Hepatocyte (in vitro differentiated cells): ENCODE measurements at places on chromosomes 4 and X. TPM values are rescaled to one million over a fixed set of nuclear protein-coding genes. Genes with fewer than 3 reads are reported as not detected.
A peak's percentile ranks its signal among the peaks of the same experiment; 100 is the strongest.

Gene GAGE12J
- not detected in 2 replicates for polyA plus RNA-seq

Gene CAPN6
- 22.2 and 22.9 TPM in 2 replicates for polyA plus RNA-seq

DNA sequence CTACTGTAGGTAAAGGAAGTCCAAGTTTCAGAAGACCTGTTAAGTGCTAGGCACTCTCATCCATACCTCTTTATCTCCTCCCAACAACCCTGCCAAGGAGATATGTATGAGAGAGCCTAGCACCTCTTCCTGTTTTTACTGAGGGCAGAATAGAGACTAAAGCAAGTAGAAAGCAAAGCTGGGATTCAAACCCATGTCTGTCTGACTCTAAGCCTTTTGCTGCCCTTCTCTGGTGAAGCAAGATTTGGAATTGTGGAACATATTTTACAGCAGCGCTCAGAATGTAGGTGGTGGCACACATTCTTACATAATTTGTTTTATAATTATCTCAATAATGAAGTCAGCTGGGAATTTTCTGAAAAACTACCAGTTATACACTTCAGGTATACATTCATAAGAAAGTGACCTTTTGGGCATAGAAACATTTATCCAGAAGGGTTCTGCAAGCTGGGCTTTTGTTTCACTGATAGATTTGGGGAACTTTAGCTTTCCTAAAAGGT, 41.7 kb downstream of the SEPTIN11 start:
- peaks cover 8% of the 10 kb centered on the region for H3K4me1 ChIP-seq
- H3K27me3 ChIP-seq, result no peaks in the 10 kb centered on the region
- no peaks in the 10 kb centered on the region for H3K36me3 ChIP-seq

Gene ANK2
- 3.6 and 4.9 TPM in 2 replicates for polyA plus RNA-seq

Gene DACH2
- polyA plus RNA-seq, result 0.36 and 0.87 TPM in 2 replicates

GRCh38 chrX:87391742-87392141, 125.9 kb upstream of the KLHL4 start:
- H3K27me3 ChIP-seq, result no peaks in the 10 kb centered on the region
- H3K36me3 ChIP-seq, result no peaks in the 10 kb centered on the region
- no peaks in the 10 kb centered on the region for H3K4me1 ChIP-seq
- no peak overlapping the region for H3K27ac ChIP-seq

DNA sequence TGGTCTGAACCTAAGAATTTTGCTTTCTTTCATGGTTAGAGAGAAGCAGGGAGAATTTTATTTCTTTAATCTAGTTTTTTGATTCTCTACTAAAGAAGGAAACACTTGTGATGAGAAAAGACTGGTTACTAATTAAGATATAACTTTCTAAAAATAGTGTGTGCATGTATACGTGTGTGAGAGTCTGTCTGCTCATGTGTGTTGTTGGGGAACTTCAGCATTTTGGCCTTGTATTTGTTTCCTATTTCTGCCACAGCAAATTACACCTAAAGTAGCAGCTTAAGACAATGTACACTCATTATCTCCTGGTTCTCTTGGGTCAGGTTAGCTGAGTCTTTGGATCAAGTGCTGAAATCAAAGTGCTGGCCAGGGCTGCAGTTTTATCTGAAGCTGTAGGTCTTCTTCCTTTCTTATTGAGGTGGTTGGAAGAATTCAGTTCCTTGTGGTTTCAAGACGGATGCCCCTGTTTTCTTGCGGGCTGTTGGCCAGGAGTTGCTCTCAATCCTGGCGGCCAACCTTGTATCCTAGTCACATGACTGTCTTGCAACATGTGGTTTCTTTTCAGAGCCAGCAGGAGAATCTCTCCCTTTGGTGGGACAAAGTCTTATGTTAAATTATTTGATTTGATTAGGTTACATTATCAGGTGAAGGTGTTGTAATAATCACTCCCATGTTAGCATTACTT, 188.4 kb upstream of the CLNK start:
- H3K4me3 ChIP-seq, result no peak overlapping the region
- H3K27me3 ChIP-seq, result no peaks in the 10 kb centered on the region

DNA sequence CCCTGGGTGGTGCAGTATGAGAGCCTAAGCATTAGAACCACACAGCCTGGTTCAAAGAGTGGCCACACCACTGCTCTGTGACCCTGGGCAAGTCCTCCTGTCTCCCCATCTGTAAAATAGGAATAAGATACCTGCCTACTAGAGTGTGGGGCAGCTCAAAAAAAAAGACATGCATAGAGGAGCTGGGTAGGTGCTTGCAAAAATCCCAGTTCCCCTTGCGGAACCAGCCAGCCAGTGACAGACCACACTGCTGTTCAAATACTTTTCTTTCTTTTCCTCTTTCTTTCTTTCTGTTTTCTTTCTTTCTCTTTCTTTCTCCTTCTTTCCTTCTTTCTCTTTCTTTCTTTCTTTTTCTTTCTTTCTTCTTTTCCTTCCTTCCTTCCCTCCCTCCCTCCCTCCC, 63.0 kb upstream of the TRIM2 start:
- H3K27me3 ChIP-seq, result no peaks in the 10 kb centered on the region
- peaks cover 17% of the 10 kb centered on the region for H3K4me1 ChIP-seq

GRCh38 chr4:68256284-68256683, 10.8 kb upstream of the TMPRSS11B start:
- no peaks in the 10 kb centered on the region for H3K36me3 ChIP-seq
- DNase-seq, result no peak
- H3K4me3 ChIP-seq, result no peak overlapping the region
- H3K4me1 ChIP-seq, result no peaks in the 10 kb centered on the region
- no peaks in the 10 kb centered on the region for H3K27me3 ChIP-seq

DNA sequence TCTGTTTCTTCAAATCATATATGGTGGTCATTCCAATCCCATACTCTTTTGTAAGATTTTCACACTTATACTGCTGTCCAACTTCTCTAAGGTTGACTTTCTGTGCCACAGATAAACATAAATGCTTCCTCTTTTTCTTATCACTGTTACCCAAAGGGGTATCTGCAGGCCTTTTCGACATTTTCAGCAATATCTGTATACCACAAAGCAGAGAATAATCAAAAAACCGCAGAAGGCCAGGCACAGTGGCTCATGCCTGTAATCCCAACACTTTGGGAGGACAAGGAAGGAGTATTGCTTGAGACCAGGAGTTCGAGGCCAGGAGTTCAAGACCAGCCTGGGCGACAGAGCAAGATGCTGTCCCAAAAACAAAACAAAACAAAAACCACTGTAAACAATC, 3.1 kb upstream of the RFC1 start:
- no peaks in the 10 kb centered on the region for H3K27me3 ChIP-seq
- H3K4me1 ChIP-seq, result peaks cover 5% of the 10 kb centered on the region
- no peak overlapping the region for H3K4me3 ChIP-seq
- no peak overlapping the region for H3K27ac ChIP-seq
- no peaks in the 10 kb centered on the region for H3K36me3 ChIP-seq

- no peak for DNase-seq
- no peaks in the 10 kb centered on the region for H3K36me3 ChIP-seq
- no peak overlapping the region for H3K27ac ChIP-seq
Measured at GRCh38 chr4:52665592-52665991, 6.5 kb upstream of the USP46 start.

Gene SATL1
- 0.17 and 0.30 TPM in 2 replicates for polyA plus RNA-seq

DNA sequence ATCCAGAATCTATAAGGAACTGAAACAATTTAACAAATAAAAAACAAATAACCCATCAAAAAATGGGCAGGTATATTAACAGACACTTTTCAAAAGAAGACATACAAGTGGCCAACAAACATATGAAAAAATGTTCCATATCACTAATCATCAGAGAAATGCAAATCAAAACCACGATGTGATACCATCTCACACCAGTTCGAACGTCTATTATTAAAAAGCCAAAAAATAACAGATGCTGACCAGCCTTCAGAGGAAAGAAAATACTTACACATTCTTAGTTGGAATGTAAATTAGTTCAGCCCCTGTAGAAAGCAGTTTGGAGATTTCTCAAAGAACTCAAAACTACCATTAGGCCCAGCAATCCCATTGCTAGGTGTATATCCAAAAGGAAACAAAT, 687.9 kb upstream of the AADAT start:
- H3K27me3 ChIP-seq, result no peaks in the 10 kb centered on the region
- H3K4me3 ChIP-seq, result no peak overlapping the region
- no peak overlapping the region for H3K27ac ChIP-seq
- no peak for DNase-seq
- no peaks in the 10 kb centered on the region for H3K4me1 ChIP-seq
- no peaks in the 10 kb centered on the region for H3K36me3 ChIP-seq

Gene CCDC120
- polyA plus RNA-seq, result 19.1 and 19.3 TPM in 2 replicates

DNA sequence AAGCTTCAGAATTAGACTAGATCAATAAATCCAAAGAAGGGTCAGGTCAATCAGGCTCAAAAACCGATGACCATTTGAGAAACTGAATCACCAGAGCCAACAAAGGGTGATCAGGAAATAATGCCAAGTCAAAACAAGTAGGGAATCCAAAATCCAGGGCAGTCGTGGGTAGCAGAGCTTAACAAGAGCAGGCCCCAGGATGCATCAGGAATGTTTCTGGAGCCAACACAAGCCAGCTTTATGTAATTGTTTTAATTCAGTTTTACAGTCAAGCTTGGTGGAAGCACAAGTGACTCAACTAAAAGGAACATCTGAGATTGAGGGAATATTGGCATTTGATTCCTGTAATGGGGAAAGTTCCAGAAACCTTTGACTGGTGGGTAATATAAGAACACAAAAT, 237.9 kb upstream of the EDA2R start:
- no peak overlapping the region for H3K27ac ChIP-seq
- no peaks in the 10 kb centered on the region for H3K4me1 ChIP-seq
- H3K4me3 ChIP-seq, result no peak overlapping the region
- DNase-seq, result no peak
- H3K36me3 ChIP-seq, result no peaks in the 10 kb centered on the region

DNA sequence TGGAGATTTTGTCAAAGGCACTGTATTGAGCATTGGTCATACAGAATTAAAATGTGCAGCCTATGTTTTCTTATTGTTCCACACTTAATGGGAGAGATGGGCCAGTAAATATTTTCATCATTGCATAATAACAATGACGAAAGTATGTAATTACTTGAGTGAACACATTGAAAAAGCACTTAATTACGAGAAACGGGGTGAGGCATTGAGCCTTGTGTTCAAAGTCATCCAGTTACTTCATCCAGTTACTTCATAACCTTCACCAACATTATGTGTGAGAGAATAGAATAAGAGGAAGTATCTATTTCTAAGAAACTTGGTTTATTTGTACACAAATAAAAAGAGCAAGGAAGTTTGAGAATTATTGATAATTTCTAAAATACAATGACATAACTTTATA, 1427.0 kb downstream of the ADGRL3 start:
- no peak overlapping the region for H3K27ac ChIP-seq
- H3K27me3 ChIP-seq, result no peaks in the 10 kb centered on the region
- DNase-seq, result no peak

GRCh38 chr4:91127192-91127591, 1000.0 kb downstream of the CCSER1 start:
- no peaks in the 10 kb centered on the region for H3K4me1 ChIP-seq
- H3K4me3 ChIP-seq, result no peak overlapping the region
- no peak for DNase-seq
- H3K36me3 ChIP-seq, result no peaks in the 10 kb centered on the region

Gene RHOH
- not detected in 2 replicates for polyA plus RNA-seq

- no peaks in the 10 kb centered on the region for H3K36me3 ChIP-seq
- H3K4me1 ChIP-seq, result peaks cover 16% of the 10 kb centered on the region
- no peaks in the 10 kb centered on the region for H3K27me3 ChIP-seq
- DNase-seq, result no peak
- H3K4me3 ChIP-seq, result peak overlapping the region; percentile 79
- peak overlapping the region; percentile 96 for H3K27ac ChIP-seq
Measured at GRCh38 chr4:151099976-151100417, 569 bp downstream of the RPS3A start.

GRCh38 chr4:109976189-109976588, 63.5 kb downstream of the EGF start:
- H3K4me3 ChIP-seq, result no peak overlapping the region
- no peaks in the 10 kb centered on the region for H3K27me3 ChIP-seq
- no peaks in the 10 kb centered on the region for H3K36me3 ChIP-seq
- no peak for DNase-seq

Gene AMOT
- 52.1 and 53.0 TPM in 2 replicates for polyA plus RNA-seq

DNA sequence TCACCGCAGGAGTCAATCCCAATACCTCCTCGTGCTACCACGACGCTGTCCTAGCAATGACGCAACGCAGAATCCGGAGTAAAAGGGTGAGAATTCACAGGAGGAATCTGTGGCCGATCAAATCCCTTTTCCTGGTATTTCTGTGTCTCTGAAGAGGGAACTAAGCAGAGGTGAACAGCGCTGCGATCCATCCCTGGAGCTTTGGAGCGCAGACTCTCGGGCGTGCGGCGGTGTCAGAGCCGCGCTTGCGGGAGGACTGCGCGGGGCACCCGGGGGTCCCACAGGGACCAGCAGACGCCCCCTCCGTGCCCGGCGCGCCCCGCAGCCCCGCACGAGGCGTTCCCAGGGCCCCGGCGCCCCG, 17.2 kb upstream of the ZNF718 start:
- DNase-seq, result no peak
- no peak overlapping the region for H3K27ac ChIP-seq
- H3K27me3 ChIP-seq, result no peaks in the 10 kb centered on the region
- no peak overlapping the region for H3K4me3 ChIP-seq
